ENCODE measurements at places on chromosomes 2 and 18.

- no peak for DNase-seq
These were observed 20.1 kb downstream of the ZAP70 start for GRCh38 chr2:97733341-97734035.

- DNase-seq: no peak
These were observed 19.9 kb upstream of the ZAP70 start for GRCh38 chr2:97693476-97693875.

- DNase-seq: peak; percentile 93
These were observed 232.0 kb upstream of the NETO1 start for GRCh38 chr18:73099759-73100158.

- peak; percentile 28 for DNase-seq
These were observed 16.3 kb upstream of the GTF2A1L start for GRCh38 chr2:48601349-48601748.

DNA sequence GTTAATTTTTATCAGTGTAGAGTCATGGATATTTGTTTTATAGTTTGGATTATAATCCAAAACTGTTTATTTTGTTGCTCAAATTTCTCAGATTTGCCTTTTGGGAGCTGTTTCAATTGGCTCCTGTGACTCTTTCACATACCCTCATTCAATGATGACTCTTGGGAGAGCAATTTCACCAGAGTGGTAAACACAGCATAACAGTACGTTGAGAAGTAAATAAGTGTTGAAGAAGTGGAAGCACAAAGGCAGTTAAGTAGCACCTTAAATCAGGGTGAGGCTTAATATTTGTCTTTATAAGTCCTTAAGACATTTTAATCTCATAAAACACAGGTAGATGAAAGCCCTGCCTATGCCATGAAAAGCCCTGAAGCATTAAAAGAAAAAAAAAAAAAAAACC is 17.1 kb upstream of the SLC39A10 start:
- no peak for DNase-seq

DNA sequence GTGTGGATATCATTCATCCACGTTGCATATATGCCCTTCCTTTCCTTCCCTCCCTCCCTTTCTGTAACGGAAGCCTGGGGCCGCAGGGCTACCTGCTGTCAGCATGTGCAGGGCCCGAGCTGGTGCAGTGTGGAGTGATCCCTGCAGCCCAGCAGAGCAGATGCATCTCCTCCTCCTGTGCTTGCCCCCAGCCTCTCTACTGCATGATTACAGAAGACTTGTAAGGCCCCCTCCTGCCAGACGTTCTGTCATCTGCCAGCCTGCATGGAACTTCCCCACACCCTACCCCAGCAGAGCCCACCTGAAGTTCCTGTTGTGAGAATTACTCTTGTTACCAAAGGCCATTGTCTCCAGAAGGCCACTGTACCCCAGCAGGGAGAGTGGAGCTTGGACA is 67.5 kb upstream of the FOSL2 start:
- DNase-seq: peak; percentile 75

- no peak for DNase-seq
These were observed 9.1 kb downstream of the RPL31 start for GRCh38 chr2:101011152-101011551.

GRCh38 chr2:85578243-85579180 is 1.1 kb downstream of the VAMP8 start:
- DNase-seq: peak; percentile 8

DNA sequence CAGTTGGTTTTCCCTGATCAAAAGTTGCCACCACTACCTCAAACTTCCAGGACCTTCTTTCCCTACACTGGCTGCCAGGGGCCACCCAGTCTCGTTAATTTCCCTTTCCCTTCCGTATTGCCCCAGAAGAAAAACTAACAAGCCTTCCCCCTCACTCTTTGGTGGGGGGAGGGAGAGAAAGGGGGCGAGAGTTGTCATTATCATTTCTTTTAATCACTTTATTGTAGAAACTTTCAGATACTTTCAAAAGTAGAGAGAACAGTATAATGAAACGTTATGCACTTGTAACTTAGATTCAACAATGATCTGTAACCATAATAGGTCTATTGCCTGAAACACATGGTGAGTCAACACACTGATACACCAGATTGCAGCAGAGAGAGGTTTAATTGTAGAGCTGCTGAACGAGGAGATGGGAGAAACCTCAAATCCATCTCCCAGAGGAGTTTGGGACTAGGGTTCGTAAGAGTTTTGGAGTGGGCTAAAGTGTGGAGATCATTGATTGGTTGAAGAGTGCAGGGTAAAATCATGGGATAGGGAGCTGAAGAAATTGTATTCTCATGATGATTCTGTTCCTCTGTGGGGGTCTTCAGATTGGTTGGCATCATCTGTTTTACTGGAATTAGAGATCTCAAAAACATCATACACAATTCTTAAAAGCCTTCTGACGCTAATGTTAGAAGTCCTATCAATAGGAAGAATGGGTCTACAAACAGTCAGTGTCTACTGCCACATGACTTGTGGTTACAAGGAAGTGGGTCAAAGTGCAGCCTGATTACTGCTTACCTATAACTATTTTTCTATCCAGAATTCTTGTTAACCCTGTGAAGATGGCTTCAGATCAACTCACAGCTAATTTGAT is 2.6 kb upstream of the RNF149 start:
- DNase-seq: no peak

GRCh38 chr2:232776435-232776834 is at the start of gene KCNJ13:
KCNJ13 (minus strand) TSS chr2:232776565; CDS start chr2:232771362, 5,203 bp downstream.
- DNase-seq: no peak

DNA sequence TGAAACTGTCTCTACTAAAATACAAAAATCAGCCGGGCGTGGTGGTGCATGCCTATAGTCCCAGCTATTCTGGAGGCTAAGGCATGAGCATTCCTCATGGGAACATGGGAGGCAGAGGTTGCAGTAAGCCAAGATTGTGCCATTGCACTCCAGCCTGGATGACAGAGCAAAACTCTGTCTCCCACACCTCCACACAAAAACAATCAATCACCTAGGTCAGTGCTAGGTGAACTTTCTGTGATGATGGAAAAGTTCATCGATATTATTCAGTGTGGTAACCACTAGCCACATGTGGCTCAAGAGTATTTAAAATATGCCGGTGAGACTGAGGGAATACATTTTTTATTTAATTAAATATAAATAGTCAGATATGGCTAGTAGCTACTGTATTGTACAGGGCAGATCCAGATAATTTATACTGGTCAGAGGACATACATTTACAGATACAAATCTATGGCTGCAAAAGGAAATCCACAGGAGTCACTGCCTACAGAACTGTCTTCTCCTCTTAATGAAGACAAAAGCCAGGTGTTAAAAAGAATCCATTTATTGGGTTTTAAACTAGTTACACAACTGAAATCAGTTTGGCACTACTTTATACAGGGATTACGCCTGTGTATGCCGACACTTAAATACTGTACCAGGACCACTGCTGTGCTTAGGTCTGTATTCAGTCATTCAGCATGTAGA is 3.9 kb upstream of the GPR75 start:
- DNase-seq: no peak

- DNase-seq: no peak
These were observed 51.1 kb upstream of the EPC2 start for GRCh38 chr2:148593421-148593820.

DNA sequence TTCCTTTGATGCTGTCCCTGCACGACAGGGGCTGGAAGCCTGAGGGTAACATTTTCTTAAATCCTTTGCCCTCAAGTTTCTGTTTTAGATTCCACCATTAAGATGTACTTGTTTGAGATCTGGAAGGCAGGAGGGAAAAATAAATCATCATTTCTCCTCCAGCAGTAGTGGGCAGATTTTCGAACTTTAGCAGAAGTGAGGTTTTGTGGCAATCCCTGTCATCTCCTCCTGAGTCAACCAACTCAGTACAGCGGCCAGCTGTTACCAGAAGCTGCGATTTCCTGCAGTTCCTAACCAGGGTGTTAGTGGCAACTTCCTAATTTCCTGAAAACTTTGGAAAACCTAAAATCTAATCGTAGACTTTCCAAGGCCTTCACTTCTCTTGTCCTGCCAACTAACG is 517.2 kb upstream of the ACVR2A start:
- no peak for DNase-seq

GRCh38 chr2:60446413-60447267 is 106.8 kb downstream of the BCL11A start:
- peak; percentile 24 for DNase-seq

DNA sequence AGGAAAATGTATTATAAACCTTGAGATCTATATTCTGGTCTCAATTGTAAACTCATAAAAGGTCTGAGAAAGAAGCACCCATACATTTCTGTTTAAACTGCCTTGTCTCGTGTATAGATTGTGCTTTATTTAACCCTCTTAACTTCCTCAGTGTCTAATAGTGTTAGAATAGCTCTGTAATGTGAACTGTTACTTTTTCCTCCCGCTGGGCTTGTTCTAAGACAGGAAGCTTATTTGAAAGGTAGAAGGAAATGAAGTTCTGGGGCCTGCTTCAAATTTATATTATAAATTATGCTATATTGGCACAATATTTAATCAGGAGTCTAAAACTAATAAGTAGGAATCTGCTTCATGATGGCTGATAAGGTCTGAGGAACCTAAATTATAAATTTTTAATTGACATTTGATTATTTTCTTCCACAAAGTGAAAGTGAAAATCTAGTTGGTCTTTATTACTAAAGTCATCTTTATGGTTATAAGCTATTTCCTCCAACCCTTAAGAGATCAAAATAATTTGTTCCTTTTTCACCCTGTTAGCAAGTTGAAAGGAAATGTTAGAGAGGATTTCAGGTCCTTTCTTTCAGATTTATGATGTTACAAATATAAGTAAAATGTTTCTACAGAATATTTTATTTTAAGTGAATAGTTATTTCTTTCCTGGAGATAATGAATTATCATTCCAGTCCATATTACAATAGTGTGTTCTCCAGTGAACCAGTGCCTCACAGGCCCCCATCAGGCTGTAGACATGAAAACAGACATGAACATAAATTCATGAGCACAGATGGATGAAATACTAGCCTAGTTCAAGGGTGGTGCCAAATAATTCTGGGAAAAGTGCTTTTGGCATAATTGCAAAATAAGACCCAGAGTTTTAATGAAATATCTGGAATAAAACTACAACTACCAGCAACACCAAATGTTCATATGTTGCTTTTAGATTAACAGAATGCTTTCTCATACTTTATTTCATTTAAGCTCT is 7.9 kb downstream of the MFSD6 start:
- DNase-seq: no peak

DNA sequence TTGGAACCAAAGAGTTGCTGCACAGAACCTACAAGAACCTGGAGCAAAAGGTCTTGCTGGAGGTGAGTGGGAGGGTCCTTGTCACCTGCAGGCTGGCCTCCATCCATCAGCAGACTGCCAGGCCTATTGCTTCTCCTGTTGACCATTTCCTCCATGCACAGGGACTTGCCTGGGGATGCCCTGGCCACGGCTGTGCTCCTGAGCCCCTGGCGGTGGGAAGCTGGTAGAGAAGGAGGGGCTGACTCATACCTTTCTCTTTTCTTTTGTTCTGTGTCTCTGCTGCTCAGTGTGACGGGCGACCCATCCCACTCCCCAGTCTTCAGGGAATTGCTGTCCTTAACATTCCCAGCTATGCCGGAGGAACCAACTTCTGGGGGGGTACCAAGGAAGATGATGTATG is 102.6 kb downstream of the DGKD start:
- DNase-seq: no peak

DNA sequence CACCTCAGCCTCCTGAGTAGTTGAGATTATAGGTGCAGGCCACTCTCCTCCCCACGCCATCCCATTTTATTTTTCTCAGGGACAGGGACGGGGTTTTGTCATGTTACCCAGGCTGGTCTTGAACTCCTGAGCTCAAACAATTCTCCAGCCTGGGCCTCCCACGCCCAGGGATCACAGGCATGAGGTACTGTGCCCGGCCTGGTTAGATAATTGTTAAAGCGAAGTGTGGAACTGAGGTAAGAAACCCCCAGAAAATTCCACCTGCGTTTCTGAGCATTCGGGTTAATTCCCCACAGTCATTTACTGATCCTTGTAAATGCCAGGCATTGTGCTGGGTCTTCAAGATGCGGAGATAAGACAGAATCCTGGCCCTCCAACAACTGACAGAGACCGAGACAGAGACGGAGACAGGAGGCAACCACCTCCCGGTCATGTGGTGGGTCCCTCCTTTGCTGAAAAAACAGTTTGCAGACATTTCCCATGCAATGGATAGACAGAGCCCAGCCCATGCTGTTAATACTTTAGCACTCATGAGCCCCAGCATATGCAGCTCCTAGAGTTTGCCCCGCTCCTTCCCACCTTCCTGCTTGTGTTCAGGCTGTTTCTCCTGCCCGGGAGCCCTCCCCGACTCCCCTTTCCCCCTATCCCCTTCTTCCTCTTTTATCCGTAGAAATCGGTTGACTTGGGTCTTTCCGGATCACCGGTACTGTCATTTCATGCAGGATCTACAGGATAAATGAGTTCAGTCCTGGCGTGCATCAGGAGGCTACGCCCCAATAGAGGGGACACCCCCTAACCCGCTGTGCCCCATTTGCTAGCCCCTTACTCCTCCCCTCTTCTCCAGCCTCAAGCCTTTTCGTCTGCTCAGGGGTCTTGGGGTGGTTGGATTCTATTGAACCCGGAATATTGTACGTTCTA is 1.6 kb upstream of the RHOB start:
- DNase-seq: no peak

- peak; percentile 1 for DNase-seq
These were observed 1.2 kb downstream of the CNOT9 start for GRCh38 chr2:218569661-218570500.

- no peak for DNase-seq
These were observed 386.5 kb upstream of the SLC39A10 start for GRCh38 chr2:195270466-195271039.

Measured in NCI-H146 (cell line).